ENCODE measurements at places on chromosomes 3 and 15.

DNA sequence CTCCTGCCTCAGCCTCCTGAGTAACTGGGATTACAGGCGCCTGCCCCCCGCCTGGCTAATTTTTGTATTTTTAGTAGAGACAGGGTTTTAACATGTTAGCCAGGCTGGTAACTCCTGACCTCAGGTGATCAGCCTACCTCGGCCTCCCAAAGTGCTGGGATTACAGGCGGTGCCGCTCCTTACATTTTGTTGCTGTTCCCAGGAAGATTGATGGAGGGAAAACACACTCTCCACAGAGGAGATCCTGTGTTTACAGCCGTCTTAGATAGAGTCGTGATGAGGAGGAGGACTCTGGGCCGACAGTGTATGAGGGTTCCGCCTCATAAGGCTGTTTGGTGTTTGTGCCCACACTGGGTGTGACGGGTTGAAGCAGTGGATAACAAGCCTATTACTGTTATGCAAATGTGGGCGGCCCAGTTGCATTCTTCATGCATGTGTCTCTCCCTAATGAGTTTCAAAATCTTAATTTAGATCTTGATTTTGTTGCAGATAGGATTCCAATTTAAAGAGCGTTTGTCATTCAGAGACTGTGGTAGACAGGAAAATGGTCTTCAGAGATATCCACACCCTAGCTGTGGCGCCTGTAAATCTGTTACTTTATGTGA is 60.0 kb downstream of the APBA2 start:
- DNase-seq, result no peak

DNA sequence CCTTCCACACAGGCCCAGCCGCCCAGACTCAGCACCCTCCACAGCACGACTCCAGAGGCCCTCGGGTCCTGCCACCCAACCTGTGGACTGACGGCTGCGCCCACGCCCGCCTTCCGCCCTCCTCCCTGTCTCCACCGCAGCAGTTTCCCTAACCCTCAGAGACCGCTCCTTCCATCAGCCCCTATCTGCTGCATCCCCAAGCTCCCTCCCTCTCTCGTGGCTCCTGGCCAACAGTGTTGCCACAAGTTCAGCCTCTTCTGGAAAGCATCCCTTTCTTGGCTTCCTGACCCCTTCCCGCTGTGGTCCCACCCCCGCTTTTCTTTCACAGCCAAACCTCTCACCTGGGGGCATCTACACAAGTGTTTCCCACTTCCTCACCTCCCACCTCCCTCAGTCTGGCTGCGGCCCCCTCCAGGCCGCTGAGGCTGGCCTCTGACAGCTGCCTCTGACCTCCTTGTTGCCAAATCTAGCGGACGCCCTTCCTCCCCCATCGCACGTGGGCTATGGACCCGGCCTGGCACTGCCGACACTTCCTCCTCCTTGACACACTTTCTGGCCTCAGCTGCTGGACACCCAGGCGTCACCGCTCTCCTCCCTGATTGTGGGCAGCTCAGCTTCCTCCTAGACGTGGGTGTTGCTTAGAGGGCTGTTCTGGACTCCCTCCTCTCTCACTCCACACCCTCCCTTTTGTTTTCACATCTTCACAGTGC is 168.8 kb upstream of the TLE3 start:
- no peak for DNase-seq

DNA sequence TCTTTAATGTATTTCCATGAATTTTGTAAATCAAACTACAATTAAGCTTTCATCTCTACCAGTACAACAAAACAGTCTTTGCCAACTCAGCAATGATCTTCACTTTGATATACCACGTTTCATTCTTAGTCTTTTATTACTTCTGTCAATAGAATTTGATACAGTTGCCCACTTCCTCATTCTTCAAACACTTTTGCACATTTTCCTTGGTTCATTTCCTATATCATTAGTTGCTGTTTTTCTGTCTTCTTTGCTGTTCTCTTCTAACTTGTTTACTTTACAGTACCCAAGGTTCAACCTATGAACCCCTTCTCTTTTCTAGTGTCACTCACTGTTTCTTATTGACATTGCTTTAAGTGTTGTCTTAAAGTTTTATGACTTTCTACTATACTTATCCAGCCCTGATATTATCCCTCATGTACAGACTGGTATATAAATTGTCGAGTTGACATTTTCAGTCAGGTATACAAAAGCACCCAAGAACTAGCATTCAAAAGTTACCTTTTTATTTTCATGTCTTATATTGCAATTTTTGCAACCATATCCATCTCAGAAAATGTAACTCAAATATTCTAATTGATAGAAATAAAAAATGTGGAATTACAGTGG is 903.1 kb downstream of the NSUN3 start:
- DNase-seq, result no peak

GRCh38 chr3:43248185-43248583 is 38.2 kb upstream of the SNRK start:
- DNase-seq, result no peak

DNA sequence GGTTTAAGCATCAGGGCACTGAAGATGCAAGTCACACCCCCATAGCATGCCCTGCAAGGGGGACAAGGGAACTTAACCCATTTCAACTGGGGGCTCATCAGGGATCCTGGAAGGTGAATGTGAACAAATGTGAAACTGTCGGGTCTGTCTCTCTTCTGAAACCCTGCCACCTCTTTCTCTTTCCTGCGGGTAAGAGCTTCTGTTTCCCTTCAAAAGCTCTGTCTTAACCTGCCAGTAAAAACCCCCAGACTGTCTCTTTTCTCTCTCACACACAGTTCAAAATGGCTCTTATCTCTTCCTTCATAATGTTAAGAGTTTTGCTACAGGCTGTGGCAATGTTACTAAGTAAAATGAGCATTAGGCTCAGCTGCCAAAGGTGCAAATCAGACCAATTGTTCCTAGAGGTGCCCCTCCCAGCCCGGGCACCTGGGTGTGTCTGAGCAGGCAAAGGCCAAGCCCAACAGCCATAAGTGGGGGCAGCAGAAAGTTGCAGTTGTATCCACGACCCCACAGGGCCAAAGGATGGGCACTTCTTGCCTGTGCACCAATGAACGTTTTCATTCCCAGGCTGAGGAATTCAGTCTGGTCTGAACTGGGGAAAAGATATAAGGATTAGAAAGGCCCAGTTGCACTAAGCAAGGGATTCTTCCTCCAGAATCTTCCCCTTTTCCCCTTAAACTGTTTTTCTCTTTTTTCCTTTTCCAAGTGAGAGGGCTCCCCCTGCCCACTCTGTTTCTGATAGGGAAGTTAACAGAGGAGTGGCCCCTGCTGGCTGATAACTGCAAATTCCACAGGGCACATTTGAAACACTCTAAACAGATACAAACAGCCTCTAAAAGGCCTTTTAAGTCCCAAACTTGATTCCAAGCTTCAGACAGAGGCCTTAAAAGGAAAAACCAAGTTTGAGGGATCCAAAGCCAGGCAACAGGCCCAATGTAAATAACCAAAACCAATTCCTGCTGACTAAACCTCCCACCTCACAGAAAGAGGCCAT is 113.8 kb upstream of the EPHA6 start:
- DNase-seq, result no peak

GRCh38 chr3:113574213-113574612 is 41.9 kb downstream of the SIDT1 start:
- no peak for DNase-seq

DNA sequence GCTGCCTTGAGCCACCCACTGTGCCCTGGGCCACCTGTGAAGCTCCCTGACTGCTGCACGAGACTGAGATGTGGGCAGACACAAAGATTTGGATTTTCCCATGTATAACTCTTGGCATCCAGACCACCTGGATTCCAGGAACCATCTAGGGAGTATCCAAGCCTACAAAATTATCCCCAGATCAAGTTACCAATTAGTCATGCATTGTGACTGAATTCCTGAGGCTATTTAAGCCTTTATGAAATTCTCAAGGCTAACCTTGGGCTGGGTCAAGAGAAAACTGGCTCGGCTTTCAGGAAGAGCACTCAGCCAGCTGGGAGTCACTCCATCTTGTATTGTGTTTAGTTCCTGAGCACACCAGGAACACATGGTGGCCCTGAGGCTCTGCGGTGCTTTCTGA is 13.3 kb upstream of the ATP13A5 start:
- no peak for DNase-seq

DNA sequence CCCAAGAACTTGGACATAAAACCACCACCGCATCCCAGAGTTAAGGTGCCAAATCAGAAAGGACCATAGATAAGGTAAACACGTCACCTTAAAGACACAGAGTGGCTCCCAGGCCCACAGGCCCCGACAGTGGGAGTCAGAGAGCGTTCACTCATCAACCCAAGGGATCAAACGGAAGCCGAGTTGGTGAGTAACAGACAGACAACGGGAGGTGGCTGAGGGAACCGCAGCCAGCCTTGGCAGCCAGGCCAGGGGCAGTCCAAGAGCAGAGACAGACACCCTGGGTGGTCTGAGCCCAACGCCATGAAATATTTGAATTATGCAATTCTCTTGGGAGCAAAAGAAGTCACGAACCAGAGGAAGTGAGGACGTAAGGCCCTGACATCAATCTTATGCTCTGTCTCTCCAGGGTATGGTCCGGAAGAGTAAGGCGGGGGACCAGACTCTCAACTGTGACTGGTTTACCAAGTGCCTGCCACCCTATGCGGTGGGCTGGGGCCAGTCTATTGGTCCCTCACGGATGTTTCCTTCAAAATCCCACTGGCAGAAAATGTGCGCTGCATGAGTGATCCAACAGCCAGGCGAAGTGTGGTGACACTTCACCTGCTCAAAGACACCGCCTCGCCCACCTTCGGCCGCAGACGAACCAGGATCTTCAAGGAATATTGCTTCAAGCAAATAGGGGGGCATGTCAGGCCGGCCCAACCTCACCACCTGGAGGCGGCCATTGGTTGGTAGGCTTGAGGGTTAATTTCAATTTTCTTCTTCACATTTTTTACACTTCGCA is 34.3 kb downstream of the TMEM44 start:
- DNase-seq, result no peak

DNA sequence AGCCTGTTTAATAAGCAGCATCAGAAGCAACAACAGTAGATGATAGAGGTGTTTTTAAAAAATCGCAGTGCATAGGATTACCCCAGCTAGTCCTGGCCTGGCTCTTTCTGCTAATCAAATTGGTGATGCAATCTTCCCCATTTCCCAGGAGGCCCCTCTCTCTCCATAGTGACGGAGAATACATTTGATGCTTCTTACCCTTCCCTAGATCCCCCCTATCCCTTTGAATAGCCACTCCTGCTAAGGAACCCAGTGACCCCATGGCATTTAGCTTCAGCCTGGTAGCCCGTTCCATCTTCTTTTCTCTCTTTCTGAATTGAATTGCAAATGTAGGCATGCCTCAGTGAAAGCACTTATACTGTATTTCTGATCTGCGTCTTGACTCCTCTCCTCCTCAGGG is 223.6 kb upstream of the GAP43 start:
- no peak for DNase-seq

GRCh38 chr3:158106766-158107471 is 699 bp upstream of the SHOX2 start:
- DNase-seq, result no peak

DNA sequence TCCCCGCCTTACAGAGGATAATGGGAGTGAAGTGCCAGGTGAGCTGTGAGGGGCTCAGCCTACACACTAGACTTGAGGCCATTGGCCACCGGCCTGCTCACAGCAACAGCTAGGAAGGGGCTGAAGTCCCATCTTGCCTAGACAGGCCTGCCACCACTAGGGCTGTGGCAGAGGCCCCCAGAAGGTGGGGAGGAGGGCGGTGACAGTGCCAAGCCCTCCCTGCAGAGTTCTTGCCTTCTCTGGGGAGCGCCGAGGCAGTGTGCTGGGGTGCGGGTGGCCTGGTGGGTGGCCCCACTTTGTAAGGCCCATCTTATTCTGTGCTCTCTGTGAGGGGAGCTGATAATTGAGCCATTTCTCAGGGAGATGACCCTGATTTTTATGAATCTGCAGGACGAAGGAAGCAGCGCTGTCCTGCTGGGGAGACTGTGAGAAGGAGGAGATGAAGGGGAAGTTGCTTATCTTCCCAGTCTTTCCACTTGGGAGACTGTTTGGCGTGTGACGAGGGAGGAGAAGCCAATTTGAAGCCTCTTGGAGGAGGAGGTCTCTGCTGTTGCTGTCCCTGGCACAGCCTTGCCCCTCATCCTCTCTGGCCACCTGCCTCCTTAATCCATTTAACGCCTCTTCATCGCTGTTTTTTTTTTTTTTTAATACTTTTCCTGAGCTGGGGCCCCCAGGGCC is 104.3 kb downstream of the LINGO1 start:
- DNase-seq, result no peak

DNA sequence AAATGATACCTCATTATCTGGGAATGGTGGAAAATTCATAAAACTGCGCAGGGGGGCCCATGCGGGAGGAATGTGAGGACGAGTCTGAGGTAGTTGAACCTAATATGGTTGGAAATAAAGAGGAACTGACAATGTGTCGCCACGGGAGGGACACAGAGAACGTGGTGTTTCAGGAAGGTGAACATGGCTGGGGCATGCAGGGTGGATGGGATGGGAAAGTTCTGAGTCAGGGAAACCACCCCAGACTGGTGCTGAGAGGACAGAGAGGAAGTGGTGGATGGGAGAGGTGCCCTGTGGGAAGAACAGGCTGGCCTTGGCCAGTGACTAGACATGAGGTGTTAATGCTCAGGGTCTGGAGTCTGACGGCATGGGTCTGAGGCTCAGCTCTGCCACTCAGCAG is 137.1 kb upstream of the WNT5A start:
- no peak for DNase-seq

DNA sequence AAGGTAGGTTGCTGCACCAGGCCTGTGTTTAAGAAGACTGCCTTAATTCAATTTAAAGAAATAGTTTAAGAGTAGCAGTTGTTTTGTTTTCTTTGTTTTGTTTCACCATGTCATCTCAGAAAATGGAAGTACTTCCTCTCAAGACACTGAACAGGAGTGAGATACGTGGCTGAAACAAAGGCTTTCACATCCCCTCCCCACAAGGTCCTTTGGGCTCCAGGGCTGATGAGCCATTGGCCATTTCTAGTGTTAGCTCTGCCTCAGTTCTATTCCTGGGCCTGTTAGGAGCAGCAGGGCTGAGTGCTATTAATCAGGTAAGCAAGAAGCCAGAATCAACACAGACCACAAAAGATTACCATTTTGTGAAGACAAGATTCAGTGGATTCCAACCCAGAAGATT is 132.8 kb downstream of the KCNAB1 start:
- DNase-seq, result no peak

DNA sequence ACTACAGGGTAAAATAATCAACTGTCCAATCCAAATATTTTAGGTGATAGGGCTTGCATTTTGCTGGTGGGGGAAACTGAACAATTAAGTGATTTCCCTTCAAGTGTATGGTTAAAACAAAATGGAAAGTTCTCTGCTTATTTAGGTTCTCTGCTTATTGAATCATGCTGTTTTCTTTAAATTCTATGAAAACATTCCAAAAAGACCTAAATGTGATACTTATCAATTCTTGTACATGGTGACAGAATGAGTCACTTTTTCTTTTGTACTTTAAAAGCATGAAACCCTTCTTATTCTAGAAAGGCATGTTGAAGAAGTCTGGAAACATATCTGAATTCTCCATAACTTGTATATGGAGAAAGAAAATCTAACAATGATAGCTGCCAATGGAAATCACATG is 192.6 kb downstream of the FMN1 start:
- no peak for DNase-seq

DNA sequence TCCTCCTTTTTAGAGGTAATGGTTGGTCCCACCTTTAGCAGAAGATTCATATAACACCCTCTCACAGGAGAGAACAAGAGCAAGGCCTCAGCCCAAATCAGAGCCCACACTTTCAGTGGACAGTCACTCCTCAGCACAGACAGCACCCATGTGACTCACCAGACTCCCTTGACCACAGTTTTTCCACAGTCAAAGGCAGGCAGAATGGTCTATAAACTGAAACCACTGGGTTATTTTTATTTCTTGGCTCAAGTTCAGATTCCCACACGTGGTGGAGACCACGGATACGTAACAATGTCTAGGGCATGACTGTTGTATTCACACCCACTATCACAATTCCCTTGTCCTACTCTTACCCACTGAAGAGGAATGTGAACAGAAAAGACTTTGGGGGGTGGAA is 237.8 kb upstream of the UBE2E1 start:
- no peak for DNase-seq
